Right atrium auricular region (tissue), 2 donors: ENCODE measurements at places on chromosomes 12 and 14.

DNA sequence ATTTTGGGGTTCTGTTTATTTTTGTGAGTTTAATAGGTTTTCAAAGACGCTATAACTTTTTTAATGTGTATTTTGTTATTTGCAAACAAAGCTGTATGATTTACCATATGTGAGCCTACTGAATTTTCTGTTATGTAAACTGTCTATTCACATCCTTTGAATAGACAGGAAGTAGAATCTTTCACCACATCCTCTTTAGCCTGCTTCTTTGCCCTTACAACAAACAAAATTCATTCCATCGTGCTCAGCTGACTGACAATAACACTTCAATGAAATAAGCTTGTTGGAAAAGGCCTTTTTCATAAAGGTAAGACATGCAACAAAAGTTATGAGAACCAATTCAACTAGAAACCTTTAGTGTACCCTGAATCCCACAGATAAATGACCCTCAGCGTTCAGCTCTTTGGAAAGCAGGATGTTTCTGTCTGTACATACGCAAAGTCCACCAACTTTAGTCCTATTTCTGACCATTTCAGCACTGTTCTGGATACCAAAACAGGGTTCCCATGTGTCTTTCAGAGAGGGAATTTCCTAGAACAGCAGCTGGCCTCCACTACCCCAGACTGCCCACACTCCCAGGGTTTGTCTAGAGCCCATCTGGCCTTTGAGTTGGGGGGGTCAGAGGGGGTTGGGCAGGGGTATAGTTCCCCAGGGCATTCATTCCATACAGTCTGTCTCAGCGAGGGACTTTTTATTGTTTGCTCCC, 71.3 kb downstream of the DUSP6 start:
- DNase-seq, result no peak

DNA sequence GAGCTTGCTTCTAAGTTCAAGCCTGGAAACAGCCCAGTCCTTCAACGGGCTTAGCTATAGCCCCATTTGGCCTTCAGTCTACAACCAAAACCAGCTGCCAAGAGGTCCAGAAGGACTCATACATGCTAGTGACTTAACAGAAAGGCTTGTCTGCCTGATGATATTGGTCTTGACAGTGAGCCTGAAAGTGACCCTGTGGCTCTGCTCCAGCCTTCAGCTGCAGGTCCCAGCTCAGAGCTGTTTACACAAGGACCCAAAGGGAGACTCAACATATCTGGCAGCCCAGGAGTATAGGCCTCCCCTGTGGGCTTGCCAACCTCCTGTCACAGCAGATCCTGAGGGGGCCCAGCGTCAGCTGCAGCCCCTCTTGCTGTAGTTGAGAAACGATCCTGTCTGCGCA, 27.5 kb downstream of the COX16 start:
- no peak for DNase-seq

DNA sequence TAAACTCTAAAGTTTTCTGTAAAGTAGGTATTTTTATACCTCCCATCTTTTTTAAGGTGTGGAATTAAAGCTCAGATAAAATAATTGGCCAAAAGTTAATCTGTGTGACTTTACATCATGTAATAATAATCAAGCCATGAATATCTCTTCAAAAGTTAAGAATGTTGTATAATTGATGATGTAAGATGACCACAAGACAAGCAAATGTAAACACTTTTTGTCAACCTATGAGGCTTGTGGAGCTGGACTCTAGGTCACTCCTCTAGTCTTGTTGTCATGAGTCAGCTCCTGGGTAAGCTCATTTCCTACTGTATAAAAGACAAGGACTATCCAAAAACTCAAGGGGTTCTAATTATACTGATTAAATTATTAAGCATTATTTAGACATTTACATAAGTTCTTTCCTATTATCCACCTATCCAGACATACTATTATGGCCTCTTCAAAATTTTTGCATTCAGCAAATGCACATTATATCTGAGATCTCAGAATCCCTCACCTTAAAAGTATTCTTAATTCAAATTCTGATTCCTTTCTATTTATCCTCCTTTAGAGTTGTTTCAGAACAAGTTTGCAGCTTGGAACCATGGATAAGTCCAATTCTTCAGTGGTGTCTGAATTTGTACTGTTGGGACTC, at the start of gene OR4K5:
OR4K5 (plus strand) TSS at position 587 of the 637 bp plus-strand sequence; CDS start at position 587, 0 bp downstream.
- DNase-seq, result no peak

DNA sequence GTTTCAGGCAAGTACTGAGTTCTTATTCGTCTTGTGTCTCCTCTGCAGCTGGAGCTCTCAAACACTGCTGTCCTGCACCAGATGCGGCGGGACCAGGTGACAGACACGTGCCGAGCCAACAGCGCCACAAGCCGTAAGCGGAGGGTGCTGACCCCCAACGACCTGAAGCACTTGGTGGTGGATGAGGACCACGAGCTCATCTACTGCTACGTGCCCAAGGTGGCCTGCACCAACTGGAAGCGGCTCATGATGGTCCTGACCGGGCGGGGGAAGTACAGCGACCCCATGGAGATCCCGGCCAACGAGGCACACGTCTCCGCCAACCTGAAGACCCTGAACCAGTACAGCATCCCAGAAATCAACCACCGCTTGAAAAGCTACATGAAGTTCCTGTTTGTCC, 201.2 kb downstream of the SLC41A2 start:
- DNase-seq, result no peak
